ENCODE measurements at places on chromosomes 4 and X.

GRCh38 chrX:150525061-150525919, 43.1 kb upstream of the MTM1 start:
- H3K4me1 ChIP-seq = peaks cover 27% of the 10 kb centered on the region
- no peaks in the 10 kb centered on the region for H3K27me3 ChIP-seq
- H3K27ac ChIP-seq = peak overlapping the region; percentile 30
- no peaks in the 10 kb centered on the region for H3K36me3 ChIP-seq
- peak; percentile 85 for DNase-seq
- no peak overlapping the region for H3K4me3 ChIP-seq

- H3K27me3 ChIP-seq = no peaks in the 10 kb centered on the region
- DNase-seq = no peak
- no peaks in the 10 kb centered on the region for H3K36me3 ChIP-seq
- no peak overlapping the region for H3K27ac ChIP-seq
- peaks cover 19% of the 10 kb centered on the region for H3K4me1 ChIP-seq
These were observed 2.4 kb upstream of the WDFY3 start for GRCh38 chr4:84968925-84969324.

GRCh38 chr4:170014359-170015011, 11.7 kb downstream of the MFAP3L start:
- H3K36me3 ChIP-seq = no peaks in the 10 kb centered on the region
- H3K27ac ChIP-seq = no peak overlapping the region
- H3K4me1 ChIP-seq = no peaks in the 10 kb centered on the region

- H3K4me3 ChIP-seq = no peak overlapping the region
- H3K27me3 ChIP-seq = no peaks in the 10 kb centered on the region
- H3K4me1 ChIP-seq = peaks cover 5% of the 10 kb centered on the region
- H3K36me3 ChIP-seq = no peaks in the 10 kb centered on the region
- no peak overlapping the region for H3K27ac ChIP-seq
These were observed 1.0 kb downstream of the GAB3 start for GRCh38 chrX:154749856-154750255.

- DNase-seq = no peak
- H3K4me1 ChIP-seq = no peaks in the 10 kb centered on the region
- H3K36me3 ChIP-seq = no peaks in the 10 kb centered on the region
- no peaks in the 10 kb centered on the region for H3K27me3 ChIP-seq
These were observed 200.3 kb downstream of the ANTXR2 start for GRCh38 chr4:79872738-79873137.

GRCh38 chr4:40918330-40918729, 168.6 kb downstream of the NSUN7 start:
- H3K27ac ChIP-seq = no peak overlapping the region
- no peaks in the 10 kb centered on the region for H3K36me3 ChIP-seq
- no peaks in the 10 kb centered on the region for H3K27me3 ChIP-seq

GRCh38 chr4:168656055-168656660, 159.3 kb downstream of the PALLD start:
- H3K4me3 ChIP-seq = no peak overlapping the region
- H3K27ac ChIP-seq = no peak overlapping the region
- no peaks in the 10 kb centered on the region for H3K27me3 ChIP-seq
- no peaks in the 10 kb centered on the region for H3K4me1 ChIP-seq

- no peak overlapping the region for H3K4me3 ChIP-seq
- no peaks in the 10 kb centered on the region for H3K27me3 ChIP-seq
- no peak overlapping the region for H3K27ac ChIP-seq
- H3K4me1 ChIP-seq = no peaks in the 10 kb centered on the region
These were observed 72.9 kb downstream of the YIPF6 start for GRCh38 chrX:68571610-68572311.

GRCh38 chrX:6810776-6811175, 275.9 kb upstream of the VCX3A start:
- no peak overlapping the region for H3K27ac ChIP-seq
- no peak for DNase-seq
- H3K4me1 ChIP-seq = no peaks in the 10 kb centered on the region

- H3K27me3 ChIP-seq = no peaks in the 10 kb centered on the region
- no peak for DNase-seq
- H3K4me1 ChIP-seq = peaks cover 5% of the 10 kb centered on the region
- H3K27ac ChIP-seq = no peak overlapping the region
These were observed 1.1 kb downstream of the FHL1 start for GRCh38 chrX:136148391-136148790.

- no peaks in the 10 kb centered on the region for H3K36me3 ChIP-seq
- no peak overlapping the region for H3K27ac ChIP-seq
- H3K4me3 ChIP-seq = no peak overlapping the region
- DNase-seq = no peak
These were observed 702.4 kb upstream of the EPHA5 start for GRCh38 chr4:66372706-66373105.

Measured in body of pancreas (tissue), 4 donors.